ENCODE measurements at places on chromosomes 4 and X. TPM values are rescaled to one million over a fixed set of nuclear protein-coding genes. Genes with fewer than 3 reads are reported as not detected.

DNA sequence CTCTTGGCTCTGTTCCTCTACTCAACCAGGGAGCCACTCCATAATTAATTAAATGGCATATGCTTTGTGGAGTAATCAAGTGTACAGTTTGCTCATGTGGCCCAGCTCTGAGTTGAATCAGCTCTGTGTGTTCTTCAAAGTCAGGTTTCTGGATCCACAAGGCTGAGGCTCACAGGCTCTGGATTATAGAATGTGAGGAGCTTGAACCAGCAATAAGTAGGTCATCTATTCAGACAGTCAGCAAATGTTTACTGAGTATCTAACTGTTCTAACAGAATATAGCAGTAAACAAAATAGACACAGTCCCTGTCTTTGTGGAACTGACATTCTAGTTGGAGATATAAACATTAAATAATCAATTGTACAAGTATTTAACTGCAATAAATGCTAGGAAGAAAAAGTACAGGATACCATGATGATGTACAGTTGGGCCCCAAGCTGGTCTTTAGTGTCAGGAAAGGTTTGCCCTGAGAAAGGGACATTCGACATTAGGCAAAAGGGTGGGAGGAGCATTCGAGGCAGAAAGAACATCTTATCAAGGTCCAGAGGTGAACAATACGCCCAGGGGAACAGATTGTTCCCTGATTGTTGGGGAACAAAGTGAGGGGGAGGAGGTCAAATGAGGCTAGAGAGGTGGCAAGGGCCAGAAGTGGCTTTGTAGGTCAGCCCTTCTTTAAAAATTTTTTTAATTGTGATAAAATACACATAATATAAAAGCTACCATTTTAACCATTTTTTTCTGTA is 20.5 kb upstream of the TSR2 start:
- DNase-seq, result no peak

GRCh38 chrX:136168929-136169735 is 21.8 kb downstream of the FHL1 start:
- DNase-seq, result peak; percentile 83

- no peak for DNase-seq
Observed at GRCh38 chrX:16186380-16187007, 19.2 kb downstream of the MAGEB17 start.

DNA sequence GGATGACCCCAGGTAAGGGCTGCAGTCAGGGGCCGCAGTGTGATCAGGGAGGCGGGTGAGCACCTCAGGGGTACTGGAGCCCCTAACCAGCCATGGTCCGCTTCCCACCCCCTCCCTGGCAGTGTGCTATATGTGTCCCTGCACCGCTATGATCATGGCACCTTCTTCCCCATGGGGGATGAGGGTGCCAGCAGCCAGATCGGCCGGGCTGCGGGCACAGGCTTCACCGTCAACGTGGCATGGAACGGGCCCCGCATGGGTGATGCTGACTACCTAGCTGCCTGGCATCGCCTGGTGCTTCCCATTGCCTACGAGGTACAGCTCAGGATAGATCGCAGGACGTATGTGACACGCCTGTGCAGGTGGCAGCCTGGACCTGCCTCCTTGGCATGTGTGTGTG is 8.2 kb upstream of the ERAS start:
- DNase-seq, result no peak

- DNase-seq, result no peak
Observed at GRCh38 chr4:163263606-163264005, 68.8 kb downstream of the NPY1R start.

DNA sequence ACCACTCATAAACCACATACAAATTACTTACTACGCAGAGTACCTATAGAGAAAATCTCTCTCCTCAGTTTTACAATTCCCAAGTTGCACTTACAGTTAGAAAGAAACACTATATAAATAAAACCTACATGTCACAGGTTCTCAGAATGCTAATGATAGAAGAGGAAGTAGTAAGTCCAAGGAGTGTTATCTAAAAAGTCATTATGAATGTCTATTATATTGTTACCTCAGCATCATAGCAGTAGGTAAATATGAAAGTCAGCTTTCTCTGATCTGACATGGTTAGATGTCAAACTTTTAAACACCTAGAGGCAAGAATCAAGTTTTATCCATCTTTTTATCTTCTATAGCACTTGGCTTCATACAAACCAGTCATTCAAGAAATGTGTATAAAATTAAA is 163.2 kb upstream of the FAM241A start:
- no peak for DNase-seq

DNA sequence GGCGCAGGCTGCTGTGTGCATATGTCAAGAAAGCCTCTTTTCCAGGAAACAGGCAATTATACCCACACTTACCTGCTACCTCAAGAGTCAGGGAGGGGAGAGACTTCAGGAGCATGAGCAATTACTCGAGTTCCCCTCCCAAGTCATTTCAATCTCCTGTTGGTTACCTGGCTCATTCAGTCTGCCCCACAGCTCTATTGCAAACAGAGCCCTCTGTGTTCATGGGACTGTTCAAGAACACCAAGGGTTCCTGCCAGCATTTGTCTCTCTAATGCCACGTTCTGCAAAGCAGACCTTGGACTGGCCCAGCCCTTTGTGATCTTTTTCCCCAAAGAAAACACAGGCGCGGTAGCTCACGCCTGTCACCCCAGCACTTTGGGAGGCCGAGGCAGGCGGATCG is 274.6 kb downstream of the DHRSX start:
- DNase-seq, result no peak

Gene CCKAR
- polyA plus RNA-seq, result 0.23 TPM

Data from cardiac muscle cell (in vitro differentiated cells and primary cell).